ENCODE measurements at places on chromosomes 11 and 22.

DNA sequence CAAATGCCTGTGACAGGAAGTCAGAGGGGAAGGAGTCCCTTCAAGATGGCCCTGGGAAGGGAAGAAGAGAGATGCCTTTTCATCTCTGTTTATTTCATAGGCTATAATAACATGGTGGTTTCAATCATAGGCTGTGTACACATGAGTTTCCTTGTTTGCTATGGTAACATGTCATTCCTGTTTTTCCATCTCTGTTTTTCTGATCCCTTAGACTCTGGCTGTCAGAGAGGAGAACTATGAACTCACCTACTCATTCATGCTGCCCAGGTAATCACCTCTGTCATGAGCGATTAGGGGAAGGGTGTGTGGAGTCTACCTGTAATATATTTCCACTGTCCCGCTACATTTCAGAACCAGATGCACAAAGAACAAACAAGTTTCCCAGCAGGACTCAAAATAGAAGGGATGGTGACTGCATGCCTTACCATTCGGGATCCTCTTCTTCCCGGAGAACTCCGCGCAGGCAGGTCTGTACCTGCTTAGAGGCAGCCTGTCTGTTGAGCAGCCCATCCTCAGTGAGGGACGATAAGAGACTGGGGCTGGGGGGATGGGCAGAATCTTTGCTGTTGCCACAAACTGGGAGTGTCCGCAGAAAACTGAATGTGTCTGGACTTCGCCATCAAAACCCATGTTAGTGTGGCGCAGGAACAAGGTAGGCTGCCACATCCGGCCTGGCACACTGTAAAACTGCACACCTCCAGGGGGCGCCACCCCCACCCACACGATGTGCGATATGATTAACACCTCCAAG, 7.1 kb upstream of the PEX26 start:
- DNase-seq: no peak

GRCh38 chr11:27886857-27887256, 186.6 kb upstream of the BDNF start:
- DNase-seq: no peak

GRCh38 chr22:34946339-34946985, 119.5 kb upstream of the ISX start:
- DNase-seq: no peak

DNA sequence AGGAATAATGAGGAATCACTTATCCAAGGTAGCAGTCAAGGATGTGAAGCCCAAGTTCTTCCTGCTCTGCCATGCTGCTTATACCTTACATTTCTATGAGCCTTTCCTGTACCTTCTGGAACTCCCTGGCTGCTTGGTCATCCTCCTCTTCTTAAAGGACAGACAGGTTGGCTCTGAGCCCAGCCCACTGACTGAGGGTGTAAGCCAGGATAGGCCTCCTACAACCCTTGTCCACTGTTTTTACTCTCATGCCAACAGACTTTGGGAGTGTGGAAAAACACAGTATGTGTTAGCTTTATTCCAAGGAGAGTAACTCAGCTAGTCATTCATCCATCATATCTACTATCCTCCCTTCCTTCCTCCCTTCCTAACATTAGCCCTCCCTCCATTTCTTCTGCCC, 47.5 kb downstream of the IRAG1 start:
- DNase-seq: no peak

DNA sequence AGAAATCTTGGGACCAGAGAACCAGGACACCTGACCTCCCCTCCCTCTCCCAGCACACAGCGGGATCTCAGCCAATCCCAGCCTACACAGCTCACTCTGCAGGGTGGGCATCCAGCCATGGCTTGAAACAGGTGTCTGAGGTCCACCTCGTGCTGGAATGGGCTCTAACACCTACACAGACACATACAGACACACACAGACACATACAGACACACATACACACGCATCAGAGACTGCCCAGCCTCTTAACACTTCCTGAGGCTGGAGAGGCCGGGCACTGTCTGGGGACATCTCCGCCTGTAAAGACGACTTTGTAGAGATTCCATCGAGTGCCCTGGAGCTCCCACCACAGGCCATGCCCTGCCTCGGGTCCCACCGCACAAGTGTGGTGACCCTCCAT, 36.7 kb downstream of the CAPN1 start:
- no peak for DNase-seq

GRCh38 chr11:110513846-110514437, 84.2 kb downstream of the FDX1 start:
- no peak for DNase-seq

GRCh38 chr11:21494946-21495345, 697.9 kb upstream of the ANO5 start:
- DNase-seq: no peak

- DNase-seq: no peak
These were observed 1.2 kb upstream of the CASTOR1 start for GRCh38 chr22:30290342-30291057.

DNA sequence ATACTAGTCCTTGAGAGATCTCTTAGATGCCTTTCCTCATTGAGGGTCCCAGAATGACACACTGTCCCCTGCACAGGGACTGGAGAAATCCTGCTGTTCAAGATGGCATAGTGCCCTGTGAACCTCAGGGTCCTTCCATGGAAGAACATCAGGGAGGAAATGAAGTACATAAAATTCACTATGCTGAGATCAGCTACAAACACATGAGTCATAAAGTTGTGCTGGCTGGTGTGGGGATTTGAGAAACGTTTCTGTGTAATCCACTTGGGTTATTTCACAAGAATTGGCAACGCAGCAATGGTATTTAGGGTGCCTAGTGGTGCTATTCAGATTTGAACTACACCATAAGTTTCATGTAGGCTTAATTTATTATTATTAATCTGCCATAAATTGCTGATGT, 174.4 kb downstream of the MAML2 start:
- no peak for DNase-seq

DNA sequence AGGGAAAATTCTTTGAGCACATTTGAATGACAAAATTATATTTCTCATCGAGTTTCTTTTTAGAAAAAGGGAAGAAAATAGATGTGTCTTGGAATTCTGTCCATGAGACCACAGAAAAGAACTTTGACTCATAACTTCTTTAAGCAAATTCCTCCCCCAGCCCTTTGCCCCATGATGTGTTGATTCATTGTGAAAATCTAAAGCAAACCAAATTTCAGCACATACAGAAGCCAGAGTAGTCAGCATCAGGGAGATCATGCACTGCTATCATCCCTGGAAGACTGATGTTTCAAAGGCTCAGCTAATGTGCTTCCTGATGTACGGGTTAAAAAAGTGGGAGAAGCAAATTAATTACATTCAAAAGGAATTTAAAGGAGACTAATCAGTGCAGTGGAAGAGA, 159.7 kb downstream of the FAT3 start:
- no peak for DNase-seq

- DNase-seq: no peak
These were observed 21.4 kb upstream of the AMOTL1 start for GRCh38 chr11:94746721-94747120.

DNA sequence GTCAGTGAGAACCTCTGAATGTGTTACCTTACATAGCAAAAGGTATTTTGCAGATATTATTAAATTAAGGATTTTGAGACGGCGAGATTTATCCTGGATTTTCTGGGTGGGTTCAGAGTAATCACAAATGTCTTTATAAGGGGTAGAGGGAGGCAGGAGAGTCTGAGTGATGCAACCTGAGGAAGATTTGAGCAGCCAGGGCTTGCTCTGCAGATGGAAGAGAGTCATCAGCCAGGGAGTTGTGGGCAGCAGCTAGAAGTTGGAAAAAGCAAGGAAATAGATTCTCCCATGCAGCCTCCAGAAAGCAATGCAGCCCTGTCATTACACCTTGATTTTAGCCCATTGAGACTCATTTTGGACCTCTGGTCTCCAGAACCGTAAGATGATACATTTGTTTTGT, 4.1 kb upstream of the WDR74 start:
- no peak for DNase-seq

DNA sequence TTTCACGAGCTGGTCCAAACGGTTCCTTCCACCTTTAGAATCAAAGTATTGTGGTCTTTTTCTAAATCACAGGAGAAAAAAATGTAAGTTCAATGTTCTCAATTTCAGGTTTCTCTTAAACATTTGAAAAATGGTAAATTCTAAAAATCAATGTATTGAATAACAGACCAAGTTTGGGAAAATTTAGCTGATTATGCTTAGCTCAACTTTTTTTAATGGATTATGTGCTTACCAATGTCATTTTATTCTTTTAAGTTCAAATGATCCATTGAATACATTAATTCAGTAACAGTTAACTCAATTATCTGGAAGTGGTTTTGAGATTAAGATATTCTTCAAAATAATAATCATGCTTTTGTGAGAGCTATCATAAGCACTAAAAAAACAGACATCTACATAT, 5.1 kb downstream of the PRDM10 start:
- DNase-seq: no peak

DNA sequence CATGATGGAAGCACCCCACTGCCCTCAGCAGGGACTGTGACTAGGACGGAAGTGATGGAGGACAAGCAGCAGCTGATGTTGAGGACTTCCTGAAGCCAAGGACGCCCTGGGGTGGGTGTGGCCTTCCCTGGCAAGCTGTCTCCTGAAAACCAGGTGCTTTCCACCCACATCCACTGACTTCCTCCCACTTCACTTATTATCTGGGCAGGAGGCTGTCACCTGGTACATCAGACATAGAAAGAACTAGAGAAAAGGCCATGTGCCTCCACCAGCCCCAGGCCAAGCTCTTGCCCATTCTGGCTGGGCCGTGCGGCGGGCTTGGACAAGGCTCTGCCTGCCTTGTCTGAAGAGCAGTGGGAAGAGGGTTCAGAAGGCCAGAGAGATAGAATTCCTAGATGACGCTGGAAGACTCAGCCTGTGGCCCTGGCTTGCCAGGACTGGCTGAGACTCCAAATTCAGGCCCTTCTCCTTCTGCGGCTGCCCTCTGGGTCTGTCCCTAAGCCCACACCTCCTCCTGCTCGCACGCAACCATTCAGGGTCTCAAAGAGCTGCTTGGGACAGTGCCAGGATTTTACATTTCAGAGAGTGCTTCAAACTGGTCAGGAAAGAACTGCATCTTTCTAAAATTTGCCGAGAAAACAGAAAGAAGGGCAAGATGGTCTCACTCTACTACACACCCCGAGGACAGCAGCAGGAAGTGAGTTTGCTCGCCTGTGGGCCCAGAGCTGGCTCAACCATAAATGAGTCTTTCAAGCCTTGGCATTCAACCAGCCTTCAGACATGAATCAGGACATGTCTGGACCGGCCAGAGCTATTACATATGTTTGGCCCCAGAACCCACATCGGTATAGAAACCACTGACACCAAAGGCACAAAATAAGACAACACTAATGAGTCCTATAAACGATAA, 13.3 kb downstream of the ARHGAP1 start:
- no peak for DNase-seq

- no peak for DNase-seq
These were observed 113.1 kb upstream of the TTC12 start for GRCh38 chr11:113201054-113201818.

- no peak for DNase-seq
These were observed 189.6 kb upstream of the SYN3 start for GRCh38 chr22:33247758-33248157.

Measured in GDM1 (cell line).